ENCODE measurements at places on chromosomes 2 and 18.

- no peak for DNase-seq
These were observed 22.8 kb downstream of the CCNYL1 start for GRCh38 chr2:207734264-207734635.

DNA sequence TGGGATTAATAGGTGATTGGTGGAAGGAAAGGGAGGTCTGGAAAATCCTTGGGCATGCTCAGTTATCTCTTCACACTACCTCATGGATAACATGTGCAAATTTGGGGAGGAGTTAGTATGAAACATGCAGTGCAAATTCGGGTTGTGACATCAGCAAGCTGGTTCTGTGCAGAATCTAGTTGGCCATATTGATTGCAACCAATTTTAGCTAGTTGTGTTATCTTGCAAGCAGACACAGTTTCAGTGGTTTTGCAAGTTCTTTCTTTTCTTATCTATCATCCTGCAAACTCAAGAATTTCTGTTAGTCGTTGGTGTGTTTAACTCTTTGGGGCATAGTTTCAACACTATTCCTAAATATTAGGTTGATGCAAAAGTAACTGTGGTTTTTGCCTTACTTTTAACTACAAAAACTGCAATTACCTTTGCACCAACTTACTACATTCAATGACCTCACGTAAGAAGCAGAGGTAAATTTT is 135.4 kb downstream of the PTH2R start:
- DNase-seq, result no peak

DNA sequence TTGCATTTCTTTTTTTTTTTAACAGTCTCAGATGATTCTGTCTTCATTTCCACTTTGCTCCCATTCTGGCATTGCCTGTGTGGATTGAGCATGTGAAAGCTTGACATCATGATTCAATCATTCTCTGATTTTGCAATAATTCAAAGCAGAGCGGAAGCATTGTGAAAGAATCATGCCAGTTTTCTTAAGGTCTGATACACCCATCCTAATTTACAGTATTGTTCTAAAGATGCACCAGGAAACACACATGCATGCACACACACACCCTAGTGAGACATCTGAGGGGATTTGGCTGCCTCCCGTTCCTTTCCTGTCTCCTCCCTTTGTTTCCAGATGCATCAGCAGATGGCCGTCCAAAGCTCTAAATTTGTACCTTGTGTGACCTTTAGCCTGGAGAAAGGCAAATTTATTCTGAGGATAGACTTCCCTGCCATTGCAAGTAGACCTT is 97.3 kb downstream of the FMNL2 start:
- DNase-seq, result no peak

- DNase-seq, result no peak
These were observed 32.6 kb upstream of the GPR39 start for GRCh38 chr2:132383956-132384355.

DNA sequence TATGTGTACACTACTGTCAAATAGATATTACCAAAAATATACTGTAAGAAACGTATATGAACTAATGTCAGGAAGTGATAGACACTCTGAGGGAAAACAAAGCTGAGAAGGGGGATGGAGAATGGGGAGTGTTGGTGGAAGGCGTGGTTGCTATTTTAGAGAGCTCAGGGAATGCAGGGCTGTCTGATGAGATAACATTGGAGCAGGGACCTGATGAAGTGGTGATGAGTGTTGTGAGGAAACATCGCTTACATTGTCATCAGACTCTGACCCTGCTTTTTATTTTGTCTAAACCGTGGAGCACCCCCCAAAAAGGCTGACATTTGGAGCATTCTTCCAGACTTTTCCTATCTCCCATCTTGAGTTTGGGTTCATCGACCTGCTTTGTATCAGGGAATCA is 194.7 kb downstream of the LTBP1 start:
- DNase-seq, result no peak

DNA sequence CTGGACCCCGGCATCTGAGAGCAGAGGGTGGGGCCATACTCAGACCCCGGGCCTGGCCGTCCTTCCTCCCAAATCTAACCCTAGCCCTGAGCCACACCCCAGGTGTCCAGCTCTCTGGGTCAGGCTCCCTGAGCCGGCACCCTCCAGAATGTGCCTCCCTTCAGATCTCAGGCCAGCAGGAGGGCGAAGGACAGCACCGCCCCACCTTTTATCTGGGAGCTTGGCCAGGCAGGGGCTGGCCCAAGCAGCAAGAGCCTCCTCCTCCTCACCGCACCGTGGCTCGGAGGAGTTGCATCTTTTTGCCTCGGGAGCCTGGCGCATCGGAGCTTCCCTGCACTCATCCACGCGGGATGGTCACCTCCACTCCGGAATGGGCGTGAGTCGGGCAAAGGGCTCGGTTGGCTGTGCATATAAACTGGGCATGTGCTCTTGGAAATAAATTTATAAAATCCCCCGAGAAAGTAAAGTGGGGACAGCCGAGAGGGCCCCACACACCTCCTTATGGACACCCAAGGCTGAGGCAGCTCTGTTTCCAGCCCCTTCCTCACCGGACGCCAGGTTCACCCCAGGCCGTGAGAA is 69.1 kb upstream of the CTDP1 start:
- DNase-seq, result no peak

DNA sequence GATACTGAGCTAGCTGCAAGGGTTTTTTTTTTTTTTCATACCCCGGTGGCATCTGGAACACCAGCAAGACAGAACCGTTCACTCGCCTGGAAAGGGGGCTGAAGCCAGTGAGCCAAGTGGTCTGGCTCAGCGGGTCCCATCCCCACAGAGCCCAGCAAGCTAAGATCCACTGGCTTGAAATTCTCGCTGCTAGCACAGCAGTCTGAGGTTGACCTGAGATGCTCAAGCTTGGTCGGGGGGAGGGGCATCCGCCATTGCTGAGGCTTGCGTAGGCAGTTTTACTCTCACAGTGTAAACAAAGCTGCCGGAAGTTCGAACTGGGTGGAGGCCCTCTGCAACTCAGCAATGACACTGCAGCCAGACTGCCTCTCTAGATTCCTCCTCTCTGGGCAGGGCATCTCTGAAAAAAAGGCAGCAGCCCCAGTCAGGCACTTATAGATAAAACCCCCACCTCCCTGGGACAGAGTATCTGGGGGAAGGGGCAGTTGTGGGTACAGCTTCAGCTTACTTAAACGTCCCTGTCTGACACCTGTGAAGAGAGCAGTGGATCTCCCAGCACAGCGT is 5.1 kb upstream of the MIB1 start:
- DNase-seq, result peak; percentile 7

- no peak for DNase-seq
These were observed 10.7 kb upstream of the DYNC2LI1 start for GRCh38 chr2:43763091-43763490.

DNA sequence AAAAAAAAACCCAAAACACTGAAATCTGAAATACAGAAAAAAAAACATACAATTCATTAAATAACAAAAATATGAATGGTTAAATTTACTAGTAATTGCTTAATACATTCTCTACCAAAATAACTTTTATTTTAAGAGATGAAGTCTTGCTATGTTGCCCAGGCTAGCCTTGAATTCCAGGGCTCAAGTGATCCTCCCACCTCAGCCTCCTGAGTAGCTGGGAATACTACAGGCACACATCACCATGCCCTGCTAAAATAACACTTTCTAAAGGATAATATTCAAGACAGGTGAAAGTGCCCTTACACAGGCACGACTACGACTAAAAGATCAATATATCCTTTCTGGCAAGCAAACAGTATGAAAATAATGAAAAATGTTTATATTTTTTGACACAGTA is 9.5 kb downstream of the USP34 start:
- DNase-seq, result no peak

DNA sequence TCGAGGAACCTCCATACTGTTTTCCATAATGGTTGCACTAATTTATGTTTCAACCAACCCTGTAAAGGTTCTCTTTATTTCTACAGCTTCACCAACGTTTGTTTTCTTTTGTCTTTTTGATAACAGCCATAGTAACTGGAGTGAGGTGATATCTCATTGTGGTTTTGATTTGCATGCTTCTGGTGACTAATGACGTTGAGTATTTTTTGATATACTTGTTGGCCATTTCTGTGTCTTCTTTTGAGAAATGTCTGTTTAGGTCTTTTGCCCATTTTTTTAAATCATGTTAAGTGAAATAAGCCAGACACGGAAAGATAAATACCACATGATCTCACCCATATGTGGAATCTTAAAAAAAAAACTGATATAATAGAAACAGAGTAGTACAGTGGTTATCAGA is 74.8 kb upstream of the SMIM21 start:
- DNase-seq, result no peak

DNA sequence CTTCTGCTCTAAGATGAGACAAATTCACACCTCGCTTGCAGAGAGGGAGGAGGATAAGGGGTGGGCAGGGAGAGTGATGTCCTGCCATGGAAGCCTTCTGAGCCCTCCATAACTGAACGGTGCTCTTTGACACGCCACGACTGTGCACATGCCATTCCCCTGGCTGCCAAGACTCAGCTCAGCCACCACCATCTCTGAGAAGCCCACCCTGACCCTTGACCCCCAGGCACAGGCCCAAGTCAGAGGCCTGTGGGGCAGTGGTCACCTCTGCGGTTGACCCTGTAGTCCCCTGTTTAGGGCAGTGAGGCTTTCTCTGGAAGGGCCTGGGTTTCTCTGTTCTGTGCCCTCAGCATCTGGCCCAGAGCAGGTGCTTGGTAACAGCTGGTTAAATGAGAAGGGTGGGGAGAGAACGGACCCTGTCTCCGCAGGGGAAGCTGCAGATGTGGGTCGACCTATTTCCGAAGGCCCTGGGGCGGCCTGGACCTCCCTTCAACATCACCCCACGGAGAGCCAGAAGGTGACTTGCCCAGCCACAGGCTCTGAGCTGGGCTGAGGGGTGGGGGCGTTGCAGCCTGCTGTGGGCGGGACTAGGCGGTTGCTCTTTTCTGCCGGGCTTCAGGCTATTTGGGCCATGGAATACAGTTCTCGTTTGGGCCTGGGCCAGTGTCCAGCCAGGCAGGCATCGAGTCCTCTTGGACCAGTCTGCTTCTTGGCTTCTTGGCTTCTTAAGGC is 215.1 kb downstream of the DYSF start:
- DNase-seq, result no peak

- DNase-seq, result no peak
These were observed 49.4 kb upstream of the CWC22 start for GRCh38 chr2:180056367-180057118.
